ENCODE measurements at places on chromosomes 1 and 21. TPM values are rescaled to one million over a fixed set of nuclear protein-coding genes. Genes with fewer than 3 reads are reported as not detected.

The TCHHL1 gene
- total RNA-seq, result not detected

The IL20 gene
- not detected for total RNA-seq

The CAMTA1 gene
- 42.3 TPM for total RNA-seq

The SAMD11 gene
- not detected for total RNA-seq

The LRRC3 gene
- 4.0 TPM for total RNA-seq

The FCRL2 gene
- not detected for total RNA-seq

The CHRNB2 gene
- not detected for total RNA-seq

The KIF2C gene
- total RNA-seq, result 75.3 TPM

The COL16A1 gene
- total RNA-seq, result not detected

The TMEM51 gene
- total RNA-seq, result 0.28 TPM

The TAS1R1 gene
- not detected for total RNA-seq

The ITLN1 gene
- not detected for total RNA-seq

The ENTREP3 gene
- total RNA-seq, result 21.1 TPM

The FMN2 gene
- total RNA-seq, result not detected

The TNNI3K gene
- total RNA-seq, result not detected

The PROX1 gene
- not detected for total RNA-seq

The FALEC gene
- total RNA-seq, result not detected

The RSPO1 gene
- not detected for total RNA-seq

The SASS6 gene
- 10.3 TPM for total RNA-seq

The LCE6A gene
- not detected for total RNA-seq

The NES gene
- total RNA-seq, result not detected

The GIPC2 gene
- total RNA-seq, result 0.20 TPM

The GCSAML gene
- not detected for total RNA-seq

The TMIGD3 gene
- total RNA-seq, result not detected

The LCE3D gene
- not detected for total RNA-seq

The U2AF1 gene
- 50.8 TPM for total RNA-seq

The GJA4 gene
- total RNA-seq, result not detected

The INSRR gene
- total RNA-seq, result 0.05 TPM
